ENCODE measurements at places on chromosomes 13 and 19.

DNA sequence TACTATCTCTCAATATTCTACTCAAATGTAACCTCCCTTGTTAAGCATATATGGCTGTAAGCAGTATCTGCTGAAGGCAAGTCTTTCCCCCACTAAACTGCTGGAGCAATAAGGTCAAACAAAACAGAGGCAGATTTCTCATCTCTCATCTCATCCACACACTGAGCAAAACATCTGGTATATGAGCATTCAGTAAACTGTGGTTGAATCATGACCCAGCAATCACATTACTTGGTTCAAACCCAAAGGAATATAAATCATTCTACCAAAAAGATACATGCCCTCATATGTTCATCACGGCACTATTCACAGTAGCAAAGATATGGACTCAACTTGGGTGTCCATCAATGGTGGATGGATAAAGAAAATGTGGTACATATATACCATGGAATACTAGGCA lies 344.4 kb downstream of the SUCLA2 start:
- no peak for ATAC-seq

DNA sequence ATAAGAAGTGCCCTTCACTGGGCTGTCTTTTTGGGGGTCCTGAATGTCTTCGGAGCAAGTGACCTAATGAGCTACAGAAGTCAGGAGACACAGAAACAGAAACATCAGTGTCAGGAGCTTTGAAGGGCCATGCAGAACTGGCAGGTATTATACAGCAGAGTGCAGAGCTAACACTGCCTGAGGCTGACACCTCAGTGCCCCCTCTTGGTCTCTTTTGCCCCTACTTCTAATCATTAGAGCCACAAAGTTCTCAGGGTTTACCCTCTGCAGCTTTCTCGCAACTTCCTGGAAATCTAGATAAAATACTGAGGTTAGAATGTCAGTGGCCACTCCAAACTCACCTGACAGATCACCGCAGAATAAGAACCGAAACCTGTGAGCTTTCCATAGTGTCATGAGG lies 172.7 kb downstream of the B3GLCT start:
- no peak for ATAC-seq

GRCh38 chr19:16771618-16772017 lies 52.0 kb downstream of the NWD1 start:
- ATAC-seq, result peak; percentile 80

DNA sequence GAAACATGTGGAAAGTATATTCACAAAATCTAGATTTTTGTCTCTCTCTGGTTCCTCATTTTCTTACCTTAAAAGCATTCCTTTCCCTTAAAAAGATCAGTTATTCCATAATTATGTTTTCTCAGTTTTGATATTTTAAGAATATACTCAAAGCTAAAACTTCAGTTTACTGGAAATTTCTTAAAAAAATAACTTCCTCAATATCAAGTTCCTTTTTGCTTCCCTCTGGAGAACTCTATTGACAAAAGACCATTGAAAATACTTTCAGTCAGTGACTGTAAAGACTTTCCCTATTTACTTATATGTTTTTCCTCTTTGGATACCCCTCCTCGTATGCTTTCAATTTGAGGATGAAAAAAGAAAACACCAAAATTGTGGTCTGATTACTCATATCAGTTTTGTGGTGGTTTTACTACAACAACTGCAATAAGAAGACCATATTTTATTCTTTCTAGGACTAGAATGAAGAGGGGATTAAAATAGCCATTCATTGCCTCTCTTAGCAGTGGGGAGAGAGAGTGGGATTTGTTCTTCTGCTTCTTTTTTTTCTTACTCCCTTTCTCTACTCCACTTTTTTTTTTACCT lies 113.2 kb downstream of the ESD start:
- ATAC-seq, result no peak

DNA sequence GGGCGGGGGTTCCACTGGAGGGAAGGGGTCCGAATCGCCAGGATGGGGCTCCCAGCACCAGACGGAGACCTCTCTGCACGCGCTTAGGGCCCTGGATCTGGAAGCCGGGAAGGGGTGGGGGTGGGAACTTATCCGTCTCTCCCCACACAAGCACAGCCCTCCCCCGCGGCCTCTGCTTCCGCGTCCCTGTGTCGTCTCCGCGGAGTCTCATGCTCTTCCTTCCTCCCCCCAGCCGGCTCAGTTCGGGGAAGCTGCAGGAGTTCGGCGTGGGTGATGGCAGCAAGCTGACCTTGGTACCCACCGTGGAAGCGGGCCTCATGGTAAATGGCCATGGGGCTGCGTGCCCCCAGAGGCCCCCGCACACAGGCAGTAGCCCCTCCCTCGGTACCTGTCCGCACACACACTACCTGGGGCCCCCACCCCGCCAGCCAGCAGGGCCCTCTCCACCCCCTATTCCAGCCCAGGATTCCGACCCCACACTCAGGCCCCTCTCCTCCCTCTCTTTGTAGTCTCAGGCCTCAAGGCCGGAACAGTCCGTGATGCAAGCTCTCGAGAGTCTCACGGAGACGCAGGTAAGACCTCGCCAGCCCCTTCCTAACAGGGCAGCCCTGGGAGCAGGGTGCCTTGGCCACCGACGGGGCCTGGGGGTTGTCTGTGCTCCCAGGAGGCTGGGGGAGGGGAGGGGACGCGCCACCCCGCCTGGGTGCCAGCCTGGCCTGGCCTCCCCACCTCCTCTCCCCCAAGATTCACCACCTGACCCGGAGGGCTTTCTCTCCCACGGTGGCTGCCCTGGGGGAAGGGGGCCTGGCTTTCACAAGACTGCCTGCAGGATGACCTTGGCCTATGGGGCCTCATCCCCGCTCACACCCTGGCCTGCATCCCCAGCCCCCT lies 3.2 kb downstream of the MIDN start:
- no peak for ATAC-seq

GRCh38 chr19:3243819-3244700 lies 19.6 kb downstream of the CELF5 start:
- no peak for ATAC-seq

DNA sequence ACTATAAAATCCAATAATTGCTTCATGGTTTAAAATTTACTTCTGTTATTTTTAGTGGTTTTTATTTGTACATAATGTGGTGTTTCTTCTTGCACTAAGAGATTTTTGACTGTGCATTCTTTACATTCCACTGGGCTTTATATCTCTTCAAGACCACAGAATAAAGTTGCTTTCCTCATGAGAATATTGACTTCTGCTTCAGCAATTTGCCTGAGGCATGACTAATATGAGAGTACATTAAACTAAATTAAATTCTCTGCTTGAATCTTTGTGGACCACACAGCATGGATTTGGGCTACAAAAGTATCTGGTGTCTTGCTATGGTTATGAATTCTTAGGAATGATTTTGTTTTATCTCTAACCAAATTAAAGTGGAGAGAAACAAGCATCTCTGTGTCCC lies 1463.4 kb upstream of the PCDH20 start:
- ATAC-seq, result no peak

- ATAC-seq, result no peak
Measured at GRCh38 chr13:50071379-50071778, 56.1 kb downstream of the KCNRG start.

DNA sequence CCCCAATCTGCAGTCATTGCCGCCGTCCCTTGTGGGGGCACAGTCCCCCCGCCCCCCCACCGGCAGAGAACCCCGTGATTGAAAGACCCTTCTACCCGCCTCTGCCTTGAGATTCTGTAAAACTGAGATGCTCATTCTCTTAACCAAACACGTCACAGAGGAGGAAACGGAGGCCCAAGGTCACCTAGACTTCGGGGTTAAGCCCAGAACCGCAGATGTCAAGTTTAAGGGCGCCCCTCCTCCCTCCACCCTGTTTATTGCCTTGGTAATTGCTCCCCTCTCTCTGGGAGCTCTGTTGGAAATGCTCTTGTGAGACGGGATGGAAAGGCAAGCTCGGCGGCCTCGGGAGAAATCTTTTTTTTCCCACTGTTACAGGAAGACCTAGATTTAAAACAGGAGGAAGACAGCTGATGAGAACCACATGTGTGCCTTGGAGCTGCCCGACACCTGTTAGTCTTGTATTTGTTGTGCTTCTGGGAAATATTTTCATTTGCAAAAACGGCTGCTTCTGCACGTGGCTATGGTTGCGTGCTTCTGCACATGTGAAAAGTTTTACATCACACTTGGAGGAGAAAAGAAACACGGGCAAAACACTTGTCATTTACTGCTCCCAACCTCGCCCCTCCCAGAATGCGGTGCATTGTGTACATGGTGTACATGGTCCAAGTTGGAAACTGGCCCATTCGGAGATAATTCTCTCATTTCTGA lies 1.1 kb upstream of the MED26 start:
- ATAC-seq, result no peak

- ATAC-seq, result no peak
Measured at GRCh38 chr19:3507371-3508120, 1.4 kb downstream of the FZR1 start.

DNA sequence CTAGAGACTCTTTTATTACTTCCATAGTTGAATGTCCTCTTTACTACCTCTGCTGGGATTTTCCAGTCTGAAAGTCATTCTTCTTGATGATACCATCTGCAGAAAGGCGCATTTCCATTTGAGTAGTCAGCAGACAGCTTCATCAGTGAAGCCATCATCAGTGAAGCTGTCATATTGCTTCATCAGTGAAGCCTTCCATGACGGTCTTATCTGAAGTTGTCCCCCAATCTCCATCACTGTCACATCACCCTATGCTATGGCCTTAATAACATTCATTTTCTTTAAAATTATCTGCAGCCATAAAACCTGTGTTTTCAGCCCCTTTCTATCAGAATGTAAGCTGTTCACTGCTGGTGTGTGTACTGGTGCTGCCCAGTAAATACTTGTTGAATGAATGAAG lies 151.6 kb downstream of the B3GLCT start:
- ATAC-seq, result no peak

DNA sequence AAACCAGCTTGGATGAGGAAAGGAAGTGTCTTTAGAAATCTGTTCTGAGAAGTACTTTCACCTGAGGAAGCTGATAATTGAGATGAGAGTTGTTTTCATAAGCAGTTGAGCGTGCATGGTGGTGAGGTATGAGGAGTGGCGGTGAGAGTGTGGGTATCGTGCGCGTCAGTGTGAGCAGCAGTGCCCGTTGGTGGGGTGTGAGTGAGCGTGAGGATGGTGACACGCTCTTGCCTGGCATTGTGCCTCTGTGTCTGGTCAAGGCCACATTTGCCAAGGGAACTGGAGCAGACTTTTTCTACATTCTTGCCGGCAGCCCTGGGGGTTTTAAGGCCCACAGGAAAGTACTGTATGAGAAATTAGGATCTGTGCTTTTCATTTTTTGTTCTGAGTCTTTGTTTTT lies 36.5 kb upstream of the TEX29 start:
- no peak for ATAC-seq

- ATAC-seq, result peak; percentile 45
Measured at GRCh38 chr19:48290771-48291488, 21.0 kb downstream of the ZNF114 start.
